H9 (cell line): ENCODE measurements at places on chromosomes 3 and 15. TPM values are rescaled to one million over a fixed set of nuclear protein-coding genes. Genes with fewer than 3 reads are reported as not detected.

GRCh38 chr15:100107151-100107550 is 234.6 kb downstream of the ADAMTS17 start:
- no peak overlapping the region for H3K4me3 ChIP-seq
- H3K4me1 ChIP-seq: no peaks in the 10 kb centered on the region
- no peaks in the 10 kb centered on the region for H3K27me3 ChIP-seq
- no peaks in the 10 kb centered on the region for H3K36me3 ChIP-seq
- DNase-seq: no peak

DNA sequence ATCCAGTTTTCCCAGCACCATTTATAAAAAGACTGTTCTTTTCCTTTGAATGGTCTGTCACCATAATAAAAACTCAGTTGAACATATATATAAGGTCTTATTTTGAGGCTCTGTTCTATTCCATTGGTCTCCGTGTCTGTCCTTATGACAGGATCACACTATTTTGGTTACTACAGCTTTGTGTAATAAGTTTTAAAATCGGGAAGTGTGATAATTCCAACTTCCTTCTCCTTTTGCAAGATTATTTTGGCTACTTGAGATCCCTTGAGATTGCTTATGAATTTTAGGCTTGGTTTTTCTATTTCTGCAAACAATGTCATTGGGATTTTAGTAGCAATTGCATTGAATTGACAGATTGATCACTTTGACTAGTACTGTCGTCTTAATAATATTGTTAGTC is 35.7 kb downstream of the SACM1L start:
- H3K4me1 ChIP-seq: no peaks in the 10 kb centered on the region
- H3K27ac ChIP-seq: no peak overlapping the region
- H3K4me3 ChIP-seq: no peak overlapping the region
- DNase-seq: no peak

GRCh38 chr3:194352667-194353246 is 1.6 kb upstream of the CPN2 start:
- H3K36me3 ChIP-seq: no peaks in the 10 kb centered on the region
- H3K27me3 ChIP-seq: no peaks in the 10 kb centered on the region
- H3K4me3 ChIP-seq: no peak overlapping the region
- no peak for DNase-seq
- no peaks in the 10 kb centered on the region for H3K4me1 ChIP-seq
- H3K27ac ChIP-seq: no peak overlapping the region

DNA sequence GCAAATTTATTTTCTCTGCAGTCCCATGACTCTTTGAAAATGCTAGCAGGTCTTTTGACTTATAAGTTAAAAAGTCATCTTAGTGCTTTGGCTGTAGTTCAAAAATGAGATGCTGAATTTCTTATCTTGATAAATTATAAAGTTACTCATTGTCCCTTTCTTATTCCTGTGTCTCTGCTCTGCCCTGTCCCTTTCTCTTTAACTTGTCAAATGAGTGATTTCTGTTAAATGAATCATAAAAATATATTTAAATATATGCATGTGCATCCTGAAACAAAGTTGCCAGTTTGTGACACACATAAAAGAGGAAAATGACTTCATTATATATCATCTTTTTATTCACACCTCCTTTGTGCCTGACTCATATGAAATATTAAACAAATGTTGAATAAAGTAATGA is 1097.3 kb upstream of the EPHA6 start:
- no peaks in the 10 kb centered on the region for H3K36me3 ChIP-seq
- no peaks in the 10 kb centered on the region for H3K27me3 ChIP-seq
- H3K4me1 ChIP-seq: no peaks in the 10 kb centered on the region
- DNase-seq: no peak
- H3K4me3 ChIP-seq: no peak overlapping the region

- no peaks in the 10 kb centered on the region for H3K36me3 ChIP-seq
- peaks cover 6% of the 10 kb centered on the region; the same call in 1 of the 2 replicates for H3K4me1 ChIP-seq
- no peak overlapping the region for H3K27ac ChIP-seq
- H3K4me3 ChIP-seq: peak overlapping the region; percentile 95
Measured at GRCh38 chr3:24492971-24493551, 1.6 kb downstream of the THRB start.

- no peaks in the 10 kb centered on the region for H3K4me1 ChIP-seq
- no peaks in the 10 kb centered on the region for H3K27me3 ChIP-seq
- no peak overlapping the region for H3K27ac ChIP-seq
- H3K4me3 ChIP-seq: no peak overlapping the region
Measured at GRCh38 chr15:97410897-97411575, 549.5 kb upstream of the ARRDC4 start.

- H3K4me3 ChIP-seq: no peak overlapping the region
- peaks cover 4% of the 10 kb centered on the region for H3K4me1 ChIP-seq
- DNase-seq: no peak
- H3K27ac ChIP-seq: no peak overlapping the region
- H3K27me3 ChIP-seq: no peaks in the 10 kb centered on the region
Measured at GRCh38 chr3:105513886-105514285, 147.2 kb downstream of the ALCAM start.

GRCh38 chr3:25412269-25412668 is 15.8 kb upstream of the RARB start:
- no peak overlapping the region for H3K4me3 ChIP-seq
- H3K27ac ChIP-seq: no peak overlapping the region
- peaks cover 17% of the 10 kb centered on the region for H3K36me3 ChIP-seq
- no peaks in the 10 kb centered on the region for H3K4me1 ChIP-seq
- no peak for DNase-seq
- H3K27me3 ChIP-seq: no peaks in the 10 kb centered on the region

DNA sequence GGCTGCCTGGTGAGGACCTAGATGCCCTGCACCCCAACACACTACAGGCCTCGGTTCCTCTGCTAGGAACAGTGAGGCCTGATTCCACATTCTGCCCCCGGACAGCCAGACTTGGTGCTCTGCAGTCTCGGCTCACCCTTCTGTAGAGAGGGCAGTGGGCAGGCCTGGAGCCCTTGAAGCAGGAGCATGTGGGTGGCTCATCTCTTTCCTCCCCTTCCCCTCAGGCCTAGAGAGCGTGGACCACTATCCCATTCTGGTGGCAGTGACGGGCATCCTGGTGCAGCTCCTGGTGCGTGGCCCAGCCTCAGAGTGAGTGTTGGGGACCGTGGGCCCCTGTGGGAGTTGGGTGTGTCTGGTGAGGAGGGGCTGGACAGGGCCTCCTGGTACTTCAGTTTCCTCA is 3.3 kb downstream of the AMIGO3 start:
- H3K36me3 ChIP-seq: no peaks in the 10 kb centered on the region; the same call in 1 of the 3 replicates
- H3K27ac ChIP-seq: no peak overlapping the region
- DNase-seq: no peak
- no peaks in the 10 kb centered on the region for H3K27me3 ChIP-seq
- no peaks in the 10 kb centered on the region for H3K4me1 ChIP-seq

GRCh38 chr3:108394563-108394962 is 98.2 kb downstream of the HHLA2 start:
- peaks cover 2% of the 10 kb centered on the region; the same call in 1 of the 2 replicates for H3K4me1 ChIP-seq
- no peak overlapping the region for H3K4me3 ChIP-seq
- no peaks in the 10 kb centered on the region for H3K36me3 ChIP-seq

DNA sequence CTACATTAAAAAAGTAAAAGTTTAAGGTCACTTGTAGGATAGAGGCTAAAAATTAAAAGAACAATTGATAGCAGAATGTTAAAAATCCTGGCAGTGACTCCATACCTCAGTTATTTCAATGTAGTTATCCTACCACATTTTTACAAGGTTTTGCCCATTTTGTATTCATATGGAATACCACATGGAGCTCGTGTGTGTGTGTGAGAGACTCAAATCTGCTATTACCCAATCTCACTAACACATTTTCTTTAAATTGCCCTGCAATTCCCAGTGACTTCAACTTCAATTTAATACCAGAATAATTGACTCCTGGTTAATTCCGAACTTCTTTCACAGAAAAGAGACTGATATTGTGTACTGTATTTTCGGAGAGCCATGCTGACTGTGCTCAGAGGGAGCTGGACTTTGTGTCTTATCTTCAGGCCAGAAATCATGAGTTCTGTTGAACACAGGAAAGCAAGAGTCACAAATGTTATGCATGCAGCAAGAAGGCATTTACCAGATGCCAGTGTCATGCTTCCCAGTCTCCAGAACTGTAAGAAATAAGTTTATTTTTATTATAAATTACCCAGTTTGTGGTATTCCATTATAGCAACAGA is 529.0 kb upstream of the NECTIN3 start:
- no peak overlapping the region for H3K27ac ChIP-seq
- no peaks in the 10 kb centered on the region for H3K4me1 ChIP-seq
- no peaks in the 10 kb centered on the region for H3K36me3 ChIP-seq
- H3K27me3 ChIP-seq: no peaks in the 10 kb centered on the region

DNA sequence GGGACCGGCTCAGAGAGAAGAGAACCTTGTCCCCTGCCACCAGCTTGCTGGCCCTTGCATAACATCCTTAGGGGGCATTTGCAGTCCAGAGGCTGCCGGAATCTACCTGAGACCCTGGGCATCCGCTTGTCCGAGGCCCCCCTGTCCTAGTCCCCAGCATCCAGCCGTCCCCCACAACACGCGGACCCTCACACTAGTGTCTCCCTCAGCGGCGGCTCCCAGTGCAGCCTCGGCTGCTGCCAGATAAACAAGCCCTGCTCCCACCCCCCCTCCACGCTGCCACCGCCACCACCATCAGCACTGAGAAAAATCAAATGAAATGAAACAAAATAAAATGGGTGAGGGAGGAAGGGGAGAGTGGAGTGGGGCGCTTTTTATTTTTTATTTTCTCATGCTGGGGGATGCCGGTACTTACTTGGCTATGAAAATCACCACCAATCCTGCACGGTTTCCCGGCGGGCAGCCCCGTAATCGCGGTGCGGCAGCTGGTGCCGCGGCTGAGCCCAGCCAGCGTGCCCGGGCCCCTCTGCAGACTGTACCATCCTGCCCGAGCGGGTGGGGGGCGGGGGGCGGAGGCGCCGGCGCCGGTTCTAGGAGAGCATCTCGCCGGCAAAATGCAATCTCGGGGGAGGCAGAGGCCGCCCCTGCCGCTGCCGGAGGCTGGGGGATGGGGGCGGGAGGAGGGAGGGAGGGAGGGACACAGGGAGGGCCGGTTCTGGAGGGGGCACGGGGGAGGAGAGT is at the start of gene ATP2B2:
Gene ATP2B2 (minus strand): TSS at position 537 of the 741 bp plus-strand sequence. CDS start 56,043 bp downstream, outside the sequence.
- no peak within 1 kb of the TSS for H3K27ac ChIP-seq
- H3K36me3 ChIP-seq: no peaks in the 10 kb centered on the region
- no peaks in the 10 kb centered on the region; the same call in 1 of the 2 replicates for H3K4me1 ChIP-seq
- peak within 1 kb of the TSS; percentile 75 for H3K4me3 ChIP-seq

- peaks cover 2% of the 10 kb centered on the region; the same call in 1 of the 2 replicates for H3K4me1 ChIP-seq
- no peaks in the 10 kb centered on the region for H3K27me3 ChIP-seq
Measured at GRCh38 chr15:29103824-29104565, 165.6 kb downstream of the NSMCE3 start.

- H3K4me1 ChIP-seq: no peaks in the 10 kb centered on the region
- DNase-seq: no peak
- H3K27ac ChIP-seq: no peak overlapping the region
- peaks cover 14% of the 10 kb centered on the region; the same call in 1 of the 2 replicates for H3K36me3 ChIP-seq
Measured at GRCh38 chr15:63145426-63145825, 11.9 kb downstream of the RPS27L start.

- DNase-seq: no peak
- no peak overlapping the region for H3K4me3 ChIP-seq
- H3K27me3 ChIP-seq: no peaks in the 10 kb centered on the region
- H3K4me1 ChIP-seq: no peaks in the 10 kb centered on the region
- no peak overlapping the region for H3K27ac ChIP-seq
- H3K36me3 ChIP-seq: no peaks in the 10 kb centered on the region
Measured at GRCh38 chr3:99974989-99975388, 139.3 kb downstream of the FILIP1L start.

DNA sequence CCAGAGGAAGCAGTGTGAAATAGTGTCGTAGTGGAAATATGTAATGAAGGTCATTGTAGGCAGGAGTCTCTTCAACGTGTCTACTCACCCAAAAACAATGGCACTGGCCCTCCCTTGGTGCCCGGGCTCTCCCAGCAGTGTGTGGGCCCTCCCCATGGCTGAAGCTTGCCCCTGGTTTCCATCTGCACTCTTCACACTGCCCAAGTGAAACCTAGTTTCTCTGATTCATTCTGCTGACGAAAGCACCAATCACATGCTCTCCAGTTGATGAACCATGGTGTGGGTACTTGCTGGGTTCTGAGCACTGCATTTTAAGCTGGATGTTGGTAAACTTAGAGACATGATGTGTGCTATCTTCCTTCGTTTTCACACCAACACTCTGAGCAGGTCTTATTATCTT is 61.0 kb upstream of the AGBL1 start:
- H3K4me3 ChIP-seq: no peak overlapping the region

- no peak overlapping the region for H3K27ac ChIP-seq
- DNase-seq: peak; percentile 46
- H3K36me3 ChIP-seq: 0 out of 2 replicates have a peak, but pooled peaks cover 3% of the 10 kb centered on the region
- H3K4me1 ChIP-seq: peaks cover 14% of the 10 kb centered on the region; the same call in 1 of the 2 replicates
- H3K27me3 ChIP-seq: no peaks in the 10 kb centered on the region; the same call in 1 of the 2 replicates
- H3K4me3 ChIP-seq: no peak overlapping the region; the same call in 1 of the 2 replicates
Measured at GRCh38 chr15:42363487-42363886, 4.2 kb downstream of the CAPN3 start.

- no peak for DNase-seq
- no peak overlapping the region for H3K27ac ChIP-seq
- no peaks in the 10 kb centered on the region; the same call in 1 of the 2 replicates for H3K27me3 ChIP-seq
- H3K4me1 ChIP-seq: peaks cover 5% of the 10 kb centered on the region
- peaks cover 15% of the 10 kb centered on the region for H3K36me3 ChIP-seq
Measured at GRCh38 chr3:190116551-190117067, 4.1 kb downstream of the P3H2 start.

DNA sequence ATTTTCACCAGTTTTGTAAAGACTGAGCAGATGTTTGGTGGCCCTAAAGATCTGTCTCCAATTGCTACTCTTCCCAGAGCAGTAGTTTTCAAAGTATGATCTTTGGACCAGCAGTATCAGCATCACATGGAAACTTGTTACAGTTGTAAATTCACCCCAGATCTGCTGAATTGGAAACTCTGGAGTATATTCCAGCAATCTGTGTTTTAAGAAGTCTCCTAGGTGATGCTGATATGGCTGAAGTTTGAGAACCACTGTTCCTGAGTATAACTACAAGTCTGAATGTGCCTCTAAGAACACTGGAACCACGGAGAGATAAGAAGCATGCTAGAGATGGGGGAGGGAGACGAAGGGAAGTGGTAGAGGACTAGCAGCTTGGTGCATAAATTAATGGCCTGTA is 45.7 kb downstream of the NUDT16 start:
- H3K4me3 ChIP-seq: no peak overlapping the region
- no peak for DNase-seq
- no peaks in the 10 kb centered on the region for H3K36me3 ChIP-seq
- H3K27ac ChIP-seq: no peak overlapping the region
- peaks cover 6% of the 10 kb centered on the region for H3K4me1 ChIP-seq
- no peaks in the 10 kb centered on the region for H3K27me3 ChIP-seq

- H3K36me3 ChIP-seq: no peaks in the 10 kb centered on the region; the same call in 2 of the 3 replicates
- H3K4me3 ChIP-seq: peak overlapping the region; percentile 100
- no peak for DNase-seq
- no peaks in the 10 kb centered on the region for H3K4me1 ChIP-seq
Measured at GRCh38 chr15:49154799-49155109, 645 bp downstream of the COPS2 start.

SLC7A14 gene
- 0.39 and 0.42 TPM in 2 replicates for total RNA-seq

ASB14 gene
- total RNA-seq: not detected in 2 replicates

UTS2B gene
- total RNA-seq: 0.09 and 0.26 TPM in 2 replicates

TMEM207 gene
- not detected in 2 replicates for total RNA-seq

BCHE gene
- 0.79 and 1.4 TPM in 2 replicates for total RNA-seq

LYZL4 gene
- total RNA-seq: not detected in 2 replicates

CPN2 gene
- not detected in 2 replicates for total RNA-seq

CHL1 gene
- total RNA-seq: 0.04 TPM in 1 of 2 replicates, not detected in the other

ALDH1A2 gene
- 0.31 and 0.72 TPM in 2 replicates for total RNA-seq

MAPK6 gene
- 88.6 and 94.1 TPM in 2 replicates for total RNA-seq

MFAP1 gene
- total RNA-seq: 44.7 and 47.8 TPM in 2 replicates

ALS2CL gene
- total RNA-seq: 4.9 and 5.0 TPM in 2 replicates
